Stimulated activated CD4-positive, alpha-beta T cell treated with anti-CD3 and anti-CD28 coated beads, Interleukin-4, amount 100 ng/mL, for 4 hours (primary cell): ENCODE measurements at places on chromosomes 16 and 17.

- DNase-seq, result no peak
Measured at GRCh38 chr17:70767102-70767701, 597.9 kb downstream of the KCNJ2 start.

- DNase-seq, result no peak
Measured at GRCh38 chr17:28706471-28707338, 5.0 kb downstream of the PROCA1 start.

DNA sequence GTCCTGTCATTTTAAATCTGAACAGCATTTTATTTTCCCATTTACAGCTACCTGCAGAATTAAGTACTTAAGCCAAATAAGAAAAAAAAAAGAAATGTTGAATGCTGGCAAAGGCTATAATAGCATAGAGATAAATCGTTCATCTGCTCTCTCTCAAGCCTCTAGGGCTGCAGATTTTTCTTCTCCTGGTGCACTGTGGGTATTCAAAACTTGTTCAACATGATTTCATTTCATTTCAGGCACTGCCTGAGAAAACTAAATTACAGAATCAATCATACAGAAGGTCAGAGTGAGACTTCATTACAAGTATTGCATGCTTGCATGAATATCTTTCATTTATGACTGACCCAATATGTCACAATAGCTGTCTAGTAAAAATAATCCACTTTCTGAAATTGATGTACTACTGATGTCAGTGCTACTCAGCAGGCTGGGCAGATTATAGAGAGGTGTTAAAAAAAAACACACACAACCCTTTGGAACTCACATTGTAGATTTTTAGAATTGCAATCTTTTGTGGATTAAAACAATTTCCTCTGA lies 86.2 kb downstream of the TOX3 start:
- DNase-seq, result no peak

GRCh38 chr17:62745806-62746205 lies 62.3 kb downstream of the MARCHF10 start:
- DNase-seq, result no peak

GRCh38 chr16:48479329-48479728 lies 94.1 kb upstream of the SIAH1 start:
- DNase-seq, result no peak

- DNase-seq, result no peak
Measured at GRCh38 chr17:10155371-10156076, 42.9 kb downstream of the GAS7 start.

GRCh38 chr17:17676752-17677151 lies 4.5 kb upstream of the RAI1 start:
- DNase-seq, result no peak

DNA sequence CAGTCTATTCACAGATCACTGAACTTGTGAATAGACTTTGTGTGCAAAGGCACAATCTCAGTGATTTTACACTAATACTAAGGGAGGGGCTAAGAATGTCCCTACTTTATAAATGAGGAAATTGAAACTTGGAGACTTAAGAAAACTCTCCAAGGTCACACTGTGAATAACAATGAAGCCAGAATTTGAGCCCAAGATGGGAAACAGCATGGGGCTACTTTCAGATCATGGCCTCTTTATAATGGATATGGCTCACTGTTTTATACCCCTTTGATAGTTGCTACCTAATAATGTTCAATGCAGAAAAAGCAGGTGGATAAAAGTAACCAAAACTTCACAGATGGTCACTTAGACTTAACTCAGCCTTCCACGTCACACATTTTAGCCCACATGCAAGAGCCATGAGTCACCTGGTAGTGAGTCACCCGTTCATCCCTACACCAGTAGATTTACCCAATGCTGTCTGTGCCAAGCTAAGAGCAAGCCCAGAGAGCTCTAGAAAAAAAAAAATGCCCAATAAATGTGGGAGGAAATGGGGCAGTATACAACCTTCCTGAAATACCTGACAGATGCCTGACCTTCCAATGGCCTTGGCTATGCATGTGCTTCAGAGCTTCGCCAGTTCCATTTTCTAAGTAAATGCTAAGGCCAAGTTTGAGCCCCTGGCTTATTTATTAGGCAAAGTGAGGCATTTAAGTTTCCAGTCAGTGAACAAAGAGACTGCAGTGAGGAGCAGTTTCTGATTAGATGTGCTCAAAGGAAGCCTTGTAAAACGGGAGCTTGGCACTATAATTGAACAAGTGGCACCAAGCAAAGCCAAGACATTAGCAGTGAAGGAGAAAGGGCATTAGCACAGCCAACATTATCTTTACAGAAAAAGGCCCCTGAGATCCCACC lies 219.7 kb downstream of the TMEM114 start:
- no peak for DNase-seq

DNA sequence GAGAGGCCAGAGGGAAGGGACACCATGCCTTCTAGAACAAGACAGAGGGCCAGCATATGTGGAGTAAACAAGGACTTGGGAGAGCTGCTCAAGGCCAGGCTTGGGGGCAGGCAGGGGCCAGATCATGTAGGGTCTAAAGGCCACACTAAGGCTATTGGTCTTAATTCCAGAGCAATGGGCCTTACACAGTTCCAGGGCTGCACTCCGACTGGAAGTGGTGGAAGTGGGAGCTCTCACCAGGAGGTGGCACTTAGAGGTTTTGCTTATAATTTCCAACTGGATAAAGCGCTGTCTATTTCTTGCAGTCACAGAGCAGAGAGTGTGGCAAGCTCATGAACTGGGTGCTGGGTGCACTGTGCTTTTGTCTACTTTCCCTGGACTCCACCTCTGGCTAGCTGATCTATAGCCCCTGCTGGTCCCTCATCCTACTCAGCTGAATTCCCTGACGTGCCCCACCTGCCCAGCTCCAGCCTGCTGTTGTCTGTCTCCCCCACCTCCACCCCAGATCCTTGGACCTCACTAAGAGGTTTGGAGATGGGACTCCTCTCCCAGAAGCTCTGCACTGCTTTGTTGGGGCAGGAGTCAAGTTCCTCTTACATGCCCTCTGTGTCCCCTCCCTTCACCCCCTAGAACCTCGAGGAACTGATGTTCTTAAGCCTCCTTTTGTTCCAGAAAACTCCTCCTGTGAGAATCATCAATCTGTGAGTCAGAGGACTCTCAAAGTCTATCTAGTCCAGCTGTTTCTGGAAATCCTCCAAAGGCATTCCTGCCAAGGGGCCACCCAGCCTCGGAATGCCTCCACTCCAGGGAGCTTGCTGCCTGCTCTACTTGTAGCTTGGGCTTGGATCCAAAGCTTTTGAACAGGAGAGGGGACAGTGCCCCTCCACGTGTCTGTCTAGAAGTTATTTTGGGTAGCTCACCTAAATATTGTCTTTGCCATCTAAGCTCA lies 48.1 kb upstream of the KSR1 start:
- DNase-seq, result no peak

DNA sequence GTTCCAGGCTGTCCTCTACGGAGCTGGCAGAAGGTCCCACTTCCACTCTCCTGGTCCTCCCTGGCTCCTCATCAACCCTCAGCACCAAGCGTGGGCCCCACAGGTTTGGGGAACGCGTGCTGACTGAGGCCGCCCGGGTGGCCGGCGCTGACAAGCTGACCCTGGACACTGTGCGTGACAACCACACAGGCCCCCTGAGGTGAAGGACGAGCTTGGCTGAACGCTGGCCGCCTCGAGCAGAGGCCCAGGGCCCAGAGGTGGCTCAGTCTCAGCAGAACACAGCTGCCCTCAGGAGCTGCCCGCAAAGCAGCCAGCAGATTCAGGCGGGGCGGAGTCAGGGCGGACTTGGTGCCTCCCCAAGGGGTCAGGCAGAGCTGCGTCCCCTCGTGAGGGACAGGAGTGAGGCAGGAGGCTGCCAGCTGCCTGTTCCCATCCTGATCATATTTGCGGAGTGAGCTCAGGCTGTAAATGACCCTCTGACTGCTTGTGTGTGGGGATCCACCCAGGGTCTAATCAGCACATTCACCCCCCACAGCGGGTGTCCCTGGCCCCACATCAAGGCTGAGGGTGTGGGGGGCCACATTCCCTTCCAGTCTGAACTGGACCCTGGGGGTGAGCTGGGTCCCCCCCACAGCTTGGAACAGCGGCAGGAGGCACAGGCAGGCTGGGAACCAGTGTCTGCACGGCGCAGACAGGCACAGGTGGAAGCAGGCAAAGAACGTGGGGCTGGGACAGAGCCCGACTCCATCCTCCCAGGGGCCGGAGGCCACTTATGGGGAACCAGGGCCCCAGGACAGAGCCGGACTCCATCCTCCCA lies 105.1 kb upstream of the METRNL start:
- DNase-seq, result no peak

DNA sequence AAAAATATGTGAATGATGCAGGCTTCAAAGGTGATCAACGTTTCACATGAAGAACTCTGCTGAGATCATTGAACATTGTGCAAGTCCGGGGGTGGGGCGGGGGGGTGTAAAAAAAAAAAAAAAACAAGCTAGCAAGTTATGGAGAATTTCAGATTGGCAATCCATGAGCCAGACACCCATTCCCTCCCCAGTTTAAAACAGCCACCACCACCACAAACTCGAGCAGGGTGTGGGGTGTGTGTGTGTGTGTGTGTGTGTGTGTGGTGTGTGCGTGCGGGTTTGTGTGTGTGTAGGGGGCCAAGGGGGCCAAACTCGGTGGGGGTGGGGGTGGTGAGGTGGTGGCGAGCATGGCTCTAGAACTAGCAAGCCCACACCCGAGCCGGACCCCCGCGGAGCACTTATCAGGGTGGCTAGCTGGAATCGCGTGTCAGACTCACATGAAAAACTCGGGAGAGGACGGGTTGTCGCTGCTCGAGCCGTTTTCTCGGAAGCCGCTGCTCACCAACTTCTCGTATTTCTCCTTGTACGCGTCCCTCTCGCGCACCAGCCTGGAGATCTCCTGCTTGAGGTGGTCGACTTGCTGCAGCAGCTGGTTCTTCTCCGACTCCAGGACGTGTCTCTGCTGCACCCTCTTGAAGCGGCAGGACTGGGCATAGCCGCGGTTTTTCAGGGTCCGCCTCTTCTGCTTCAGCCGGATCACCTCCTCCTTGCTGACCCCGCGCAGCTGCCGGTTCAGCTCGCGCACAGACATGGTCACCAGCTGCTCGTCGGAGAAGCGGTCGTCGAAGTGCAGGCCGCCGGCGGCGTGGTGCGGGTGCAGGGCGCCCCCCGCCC lies 2.0 kb downstream of the MAF start:
- DNase-seq, result peak; percentile 35

DNA sequence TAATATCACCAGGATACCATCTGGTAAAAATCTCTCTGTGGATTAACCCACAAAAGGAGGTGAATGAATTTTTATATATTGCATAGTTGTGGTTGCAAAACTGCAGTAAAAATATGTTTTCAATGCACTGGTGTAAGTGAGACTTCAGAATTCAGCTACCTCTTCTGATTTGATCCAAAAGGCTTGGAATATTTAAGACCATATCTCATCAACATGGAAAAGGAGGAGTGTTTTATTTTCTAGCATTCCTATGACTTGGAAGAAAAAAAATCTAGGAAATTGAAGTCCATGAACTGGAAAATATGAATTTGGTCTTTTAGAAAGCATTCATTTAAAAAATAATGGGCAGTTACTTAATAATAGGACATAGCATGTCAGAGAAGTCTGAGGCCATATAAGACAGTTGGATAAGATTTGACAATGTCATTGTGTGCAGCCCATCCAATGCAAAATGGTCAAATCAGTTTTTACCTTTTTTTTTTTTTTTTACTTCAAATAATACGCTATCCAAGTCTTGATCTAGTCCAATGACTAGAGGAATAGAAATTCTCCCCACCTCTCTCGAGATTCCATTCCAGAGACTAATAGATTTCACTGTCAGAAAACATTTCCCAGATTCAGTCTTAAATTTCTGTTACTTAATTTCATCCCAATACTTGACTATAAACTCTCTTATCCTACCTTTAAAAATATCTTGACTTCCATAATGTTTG lies 364.9 kb upstream of the PMFBP1 start:
- no peak for DNase-seq

DNA sequence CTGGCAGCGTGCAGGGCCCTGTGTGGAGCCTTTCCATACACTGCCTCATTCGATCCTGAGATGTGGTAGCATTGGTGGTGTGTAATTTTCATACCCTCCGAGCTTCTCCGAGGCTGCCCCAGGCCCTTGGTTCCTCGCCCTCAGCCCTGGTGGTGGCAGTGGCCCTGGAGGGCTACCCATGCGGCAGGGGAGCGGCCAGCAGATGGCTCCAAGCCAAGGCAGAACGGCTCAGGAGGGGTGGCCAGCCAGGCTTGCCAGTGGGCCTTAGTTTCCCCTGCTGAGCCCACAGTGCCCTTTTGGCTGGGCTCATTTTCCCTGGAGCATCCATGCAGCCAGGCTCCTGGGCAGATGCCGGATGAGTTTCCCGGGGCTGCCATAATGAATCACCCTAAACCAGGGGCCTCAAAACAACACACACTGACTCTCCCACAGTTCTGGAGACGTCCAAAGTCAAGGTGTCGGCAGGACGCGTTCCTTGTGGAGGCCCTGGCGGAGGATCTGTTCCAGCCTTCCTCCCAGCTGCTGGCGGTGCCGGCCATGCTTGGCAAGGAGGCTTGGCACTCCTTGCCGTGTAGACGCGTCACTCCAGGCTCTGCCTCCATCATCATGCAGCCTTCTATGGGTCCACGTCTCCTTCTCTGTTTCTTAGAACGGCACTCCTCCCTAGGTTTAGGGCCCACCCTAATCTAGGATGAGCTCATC lies 158.8 kb upstream of the GSE1 start:
- no peak for DNase-seq

GRCh38 chr17:36198831-36199465 lies 2.4 kb upstream of the CCL3L1 start:
- no peak for DNase-seq

GRCh38 chr16:81688182-81688581 lies 90.9 kb upstream of the PLCG2 start:
- no peak for DNase-seq

DNA sequence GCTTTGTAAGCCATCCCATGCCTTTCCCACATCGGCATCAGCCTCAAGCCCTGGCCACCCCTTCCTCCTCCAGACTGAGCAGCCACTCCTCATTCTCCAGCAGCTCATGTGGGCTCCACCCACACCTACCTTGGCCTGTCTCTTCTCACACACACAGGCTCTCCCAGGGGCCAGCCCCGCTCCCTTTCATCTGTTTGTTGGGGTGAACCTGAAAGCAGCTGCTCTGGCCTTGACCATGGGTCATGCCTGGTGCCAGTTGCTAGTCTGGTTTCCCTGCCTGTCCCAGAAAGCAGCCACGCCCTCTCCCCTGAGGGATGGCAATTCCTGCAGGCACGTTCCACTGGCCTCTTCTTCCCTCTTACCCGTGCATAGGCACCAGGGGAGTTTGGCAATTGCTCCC lies 11.4 kb upstream of the TMEM238L start:
- no peak for DNase-seq
